Stimulated activated CD8-positive, alpha-beta memory T cell treated with anti-CD3 and anti-CD28 coated beads, Interleukin-4, amount 100 ng/mL, for 24 hours (primary cell): ENCODE measurements at places on chromosomes 5 and 9.

- DNase-seq = no peak
Measured at GRCh38 chr5:128535251-128535650, 2.8 kb downstream of the FBN2 start.

- DNase-seq = no peak
Measured at GRCh38 chr5:59582746-59583145, 310.8 kb downstream of the PDE4D start.

GRCh38 chr5:174317256-174317894 lies 271.9 kb downstream of the NSG2 start:
- DNase-seq = no peak

GRCh38 chr9:125515983-125516940 lies 190.7 kb downstream of the MAPKAP1 start:
- no peak for DNase-seq

GRCh38 chr5:154498591-154498990 lies 20.6 kb upstream of the HAND1 start:
- no peak for DNase-seq
